ENCODE measurements at places on chromosomes 6 and 20.

DNA sequence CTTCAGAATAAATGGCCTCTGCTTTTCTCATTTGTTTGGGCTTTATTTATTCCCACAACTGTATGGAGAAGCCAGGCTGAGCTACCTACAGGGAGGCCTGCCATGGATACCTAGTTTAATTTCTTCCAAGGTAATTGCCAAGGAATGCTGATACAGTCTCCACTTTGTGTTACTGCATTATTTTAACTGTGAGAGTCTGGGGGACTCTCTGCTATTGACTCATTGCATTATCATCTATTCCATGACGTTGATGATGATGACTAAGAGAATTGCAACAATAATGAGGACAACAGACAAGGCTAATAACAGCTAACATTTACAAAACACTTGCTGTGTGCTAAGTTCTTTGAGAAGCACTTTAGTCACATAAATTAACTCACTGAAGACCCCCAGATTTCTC, 88.3 kb upstream of the COL21A1 start:
- H3K27me3 ChIP-seq, result no peaks in the 10 kb centered on the region
- no peaks in the 10 kb centered on the region for H3K4me1 ChIP-seq
- H3K36me3 ChIP-seq, result no peaks in the 10 kb centered on the region
- H3K4me3 ChIP-seq, result no peak overlapping the region

- peaks cover 2% of the 10 kb centered on the region for H3K4me1 ChIP-seq
- no peak overlapping the region for H3K27ac ChIP-seq
- no peak for DNase-seq
- no peak overlapping the region for H3K4me3 ChIP-seq
Observed at GRCh38 chr6:169029861-169030260, 223.8 kb downstream of the THBS2 start.

DNA sequence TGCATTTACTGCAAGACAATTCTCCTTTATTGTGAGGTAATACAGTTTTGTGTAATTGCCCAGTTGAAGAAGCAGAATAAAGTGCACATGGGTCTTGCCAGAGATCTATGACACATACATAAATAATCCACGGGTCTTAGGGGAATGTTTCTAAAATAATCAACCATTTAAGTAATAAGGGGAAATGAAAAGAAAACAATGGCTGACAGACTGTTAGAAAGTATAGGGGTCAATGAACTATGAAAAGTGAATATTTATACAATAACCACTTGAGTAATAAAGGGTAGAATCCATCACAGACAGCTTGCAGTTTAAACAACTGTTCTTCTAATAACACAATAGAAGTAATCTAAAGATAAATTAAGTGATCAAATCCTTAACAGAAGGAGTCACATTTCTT, 477.2 kb downstream of the EYS start:
- H3K4me3 ChIP-seq, result no peak overlapping the region
- DNase-seq, result no peak
- H3K27me3 ChIP-seq, result no peaks in the 10 kb centered on the region
- H3K36me3 ChIP-seq, result no peaks in the 10 kb centered on the region

- no peak for DNase-seq
- no peaks in the 10 kb centered on the region for H3K27me3 ChIP-seq
- H3K4me3 ChIP-seq, result no peak overlapping the region
- no peaks in the 10 kb centered on the region for H3K36me3 ChIP-seq
- H3K27ac ChIP-seq, result no peak overlapping the region
Observed at GRCh38 chr6:96116674-96117073, 100.9 kb downstream of the FUT9 start.

DNA sequence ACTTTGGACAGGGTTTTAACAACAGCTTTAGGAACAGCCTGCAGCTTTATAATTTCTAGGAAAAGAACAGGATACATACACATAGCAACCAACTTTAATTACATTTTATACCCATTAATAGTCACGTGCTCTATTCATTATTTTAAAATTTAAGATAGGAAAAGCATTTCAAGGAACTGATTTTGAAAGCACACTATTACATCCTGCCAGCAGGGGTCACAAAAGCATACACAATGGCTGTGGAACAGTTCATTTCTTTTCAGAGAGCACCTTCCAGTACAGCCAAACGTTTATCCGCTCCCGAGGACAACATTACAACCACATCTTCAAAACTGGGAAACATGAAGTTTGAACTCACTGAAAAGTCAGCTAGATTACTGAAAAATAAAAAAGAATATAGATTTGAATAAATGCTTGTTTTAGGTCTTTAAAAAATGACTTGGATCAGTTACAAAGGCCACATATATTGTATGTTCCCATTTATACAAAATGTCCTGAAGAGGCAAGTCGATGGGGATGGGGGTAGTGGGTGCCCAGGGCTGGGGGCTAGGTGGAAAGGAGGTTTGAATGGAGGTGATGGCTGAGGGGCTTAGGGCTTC, 104.6 kb upstream of the EXOC2 start:
- no peak overlapping the region for H3K4me3 ChIP-seq
- H3K27me3 ChIP-seq, result peaks cover 5% of the 10 kb centered on the region
- H3K36me3 ChIP-seq, result no peaks in the 10 kb centered on the region
- DNase-seq, result peak; percentile 90
- H3K4me1 ChIP-seq, result peaks cover 9% of the 10 kb centered on the region

GRCh38 chr20:33929917-33930316, 63.8 kb upstream of the RALY start:
- no peaks in the 10 kb centered on the region for H3K36me3 ChIP-seq
- DNase-seq, result no peak
- no peak overlapping the region for H3K4me3 ChIP-seq
- no peaks in the 10 kb centered on the region for H3K27me3 ChIP-seq

DNA sequence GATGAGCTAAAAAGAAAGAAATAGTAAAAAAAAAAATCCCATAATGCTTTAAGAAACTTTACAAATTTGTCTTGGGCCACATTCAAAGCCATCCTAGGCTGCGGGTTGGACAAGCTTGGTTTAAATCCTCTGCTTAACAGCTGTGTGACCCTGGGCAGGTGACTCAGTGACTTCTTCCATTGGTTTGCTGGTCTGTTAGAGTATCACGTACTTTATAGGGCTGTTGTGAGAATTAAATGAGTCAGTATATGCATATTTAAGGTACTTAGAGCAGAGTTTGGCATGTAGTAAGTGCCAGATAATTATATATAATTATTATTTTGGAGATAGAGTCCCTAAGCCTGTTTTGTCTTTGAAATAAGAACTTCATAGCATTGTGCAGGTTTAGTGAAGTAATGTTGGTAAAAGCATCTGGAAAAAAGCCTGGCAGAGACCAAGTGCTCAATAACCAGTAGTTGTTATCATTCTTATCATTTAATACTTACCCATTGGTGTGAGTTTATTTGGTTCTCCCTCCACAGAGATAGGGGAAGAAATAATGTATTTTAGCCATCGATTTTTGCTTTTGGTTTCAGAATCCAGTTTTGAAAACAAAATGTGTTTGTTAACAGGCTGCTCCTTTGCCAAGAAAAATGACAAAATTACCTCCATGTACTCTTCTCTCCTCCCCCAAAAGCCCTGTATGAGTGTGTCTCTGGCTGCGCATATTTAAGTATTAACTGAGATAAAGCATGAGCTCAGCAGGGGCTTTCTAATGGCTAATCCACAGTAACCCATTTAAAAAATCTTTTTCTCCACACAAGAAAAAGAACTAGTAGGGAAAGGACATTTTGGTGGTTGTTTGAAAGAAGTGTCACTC, 67.2 kb downstream of the FOXO3 start:
- no peak overlapping the region for H3K4me3 ChIP-seq
- H3K36me3 ChIP-seq, result no peaks in the 10 kb centered on the region
- no peaks in the 10 kb centered on the region for H3K27me3 ChIP-seq
- H3K4me1 ChIP-seq, result peaks cover 95% of the 10 kb centered on the region

DNA sequence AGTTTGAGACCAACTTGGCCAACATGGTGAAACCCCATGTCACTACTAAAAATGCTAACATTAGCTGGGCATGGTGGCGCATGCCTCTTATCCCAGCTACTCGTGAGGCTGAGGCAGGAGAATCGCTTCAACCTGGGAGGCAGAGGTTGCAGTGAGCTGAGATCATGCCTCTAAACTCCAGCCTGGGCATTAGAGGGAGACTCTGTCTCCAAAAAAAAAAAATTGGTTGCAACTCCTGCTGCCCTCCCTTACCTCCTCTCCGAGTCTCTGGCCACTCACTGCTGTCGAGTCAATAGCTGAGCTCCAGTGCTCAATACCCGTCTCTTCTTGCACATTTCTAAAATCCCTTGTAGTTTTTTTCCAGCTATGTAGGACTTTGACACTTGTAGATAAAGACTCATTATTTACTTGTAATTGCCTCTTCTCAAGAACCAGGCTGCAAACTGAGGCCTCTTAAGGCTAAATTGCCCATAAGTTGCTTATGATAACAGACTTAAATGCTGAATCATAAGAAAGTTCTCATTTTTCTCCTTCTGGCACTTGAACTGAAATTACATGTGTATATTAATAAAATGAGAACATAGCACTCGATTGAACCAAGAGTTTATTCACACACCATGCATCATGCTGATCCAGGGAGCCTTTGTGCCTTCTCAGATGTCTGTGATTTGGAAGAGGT, 13.8 kb downstream of the HECA start:
- no peak for DNase-seq
- H3K4me3 ChIP-seq, result no peak overlapping the region
- H3K27me3 ChIP-seq, result no peaks in the 10 kb centered on the region
- no peak overlapping the region for H3K27ac ChIP-seq
- peaks cover 72% of the 10 kb centered on the region for H3K4me1 ChIP-seq

- no peaks in the 10 kb centered on the region for H3K27me3 ChIP-seq
- DNase-seq, result peak; percentile 26
- peak overlapping the region; percentile 93 for H3K27ac ChIP-seq
Observed at GRCh38 chr20:20711413-20711812, 1.0 kb downstream of the RALGAPA2 start.

GRCh38 chr6:39758905-39759605, 33.1 kb upstream of the DAAM2 start:
- peaks cover 37% of the 10 kb centered on the region for H3K4me1 ChIP-seq
- no peak overlapping the region for H3K4me3 ChIP-seq
- no peak for DNase-seq

All from esophagus muscularis mucosa (tissue), 4 donors.